Aorta (tissue), 5 donors: ENCODE measurements at places on chromosomes 12 and 14. TPM values are rescaled to one million over a fixed set of nuclear protein-coding genes. Genes with fewer than 3 reads are reported as not detected.

Gene KRT79
- total RNA-seq: not detected

Gene IFNG
- total RNA-seq: not detected

DNA sequence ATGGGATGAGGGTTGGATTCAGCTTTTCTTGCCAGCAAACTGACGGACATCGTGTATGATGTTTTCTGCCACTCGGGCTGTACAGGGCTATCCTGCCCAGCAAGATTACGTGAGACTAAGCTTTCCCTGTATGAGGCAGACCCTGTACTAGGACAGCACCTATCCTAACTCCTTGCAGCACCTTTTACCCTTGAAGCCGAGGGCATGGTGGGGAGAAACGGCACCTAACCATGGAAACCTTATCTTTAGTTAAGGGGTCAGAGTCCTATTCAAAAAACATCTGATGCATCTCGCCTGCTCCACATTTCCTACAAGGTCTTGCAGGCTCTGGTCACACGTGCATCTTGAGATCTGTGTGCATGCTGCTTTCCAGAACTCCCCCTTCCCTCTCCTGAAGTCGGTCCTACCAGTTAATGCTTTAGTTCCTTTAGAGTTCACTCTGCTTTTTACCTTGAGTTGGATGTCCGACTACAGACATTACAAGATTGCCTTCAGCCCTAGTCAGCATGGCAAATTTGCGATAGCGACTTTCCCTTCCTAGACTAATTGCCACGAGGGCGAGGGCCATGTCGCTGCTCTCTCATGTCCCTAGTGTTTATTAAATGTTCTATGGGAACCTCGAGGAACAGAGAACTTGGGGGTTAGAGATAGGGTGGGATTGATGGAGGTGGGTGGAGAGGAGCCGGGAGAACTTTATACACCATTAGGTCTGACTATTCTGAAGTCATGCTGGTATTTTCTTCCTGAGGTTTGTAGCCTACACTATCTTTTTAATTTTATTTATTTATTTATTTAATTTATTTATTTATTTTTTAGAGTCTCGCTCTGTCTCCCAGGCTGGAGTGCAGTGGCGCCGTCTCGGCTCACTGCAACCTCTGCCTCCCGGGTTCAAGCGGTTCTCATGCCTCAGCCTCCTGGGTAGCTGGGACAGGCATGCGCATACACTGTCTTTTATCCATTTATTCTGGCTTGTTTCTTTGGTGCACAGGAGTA lies 6.6 kb downstream of the RAN start:
- no peaks in the 10 kb centered on the region for H3K4me1 ChIP-seq
- no peak overlapping the region for H3K27ac ChIP-seq
- H3K36me3 ChIP-seq: peaks cover 2% of the 10 kb centered on the region
- no peak for DNase-seq

- H3K27ac ChIP-seq: no peak overlapping the region
- H3K27me3 ChIP-seq: no peaks in the 10 kb centered on the region
- H3K4me1 ChIP-seq: no peaks in the 10 kb centered on the region
- no peak for DNase-seq
Measured at GRCh38 chr12:34377243-34378035, 355.1 kb downstream of the ALG10 start.

DNA sequence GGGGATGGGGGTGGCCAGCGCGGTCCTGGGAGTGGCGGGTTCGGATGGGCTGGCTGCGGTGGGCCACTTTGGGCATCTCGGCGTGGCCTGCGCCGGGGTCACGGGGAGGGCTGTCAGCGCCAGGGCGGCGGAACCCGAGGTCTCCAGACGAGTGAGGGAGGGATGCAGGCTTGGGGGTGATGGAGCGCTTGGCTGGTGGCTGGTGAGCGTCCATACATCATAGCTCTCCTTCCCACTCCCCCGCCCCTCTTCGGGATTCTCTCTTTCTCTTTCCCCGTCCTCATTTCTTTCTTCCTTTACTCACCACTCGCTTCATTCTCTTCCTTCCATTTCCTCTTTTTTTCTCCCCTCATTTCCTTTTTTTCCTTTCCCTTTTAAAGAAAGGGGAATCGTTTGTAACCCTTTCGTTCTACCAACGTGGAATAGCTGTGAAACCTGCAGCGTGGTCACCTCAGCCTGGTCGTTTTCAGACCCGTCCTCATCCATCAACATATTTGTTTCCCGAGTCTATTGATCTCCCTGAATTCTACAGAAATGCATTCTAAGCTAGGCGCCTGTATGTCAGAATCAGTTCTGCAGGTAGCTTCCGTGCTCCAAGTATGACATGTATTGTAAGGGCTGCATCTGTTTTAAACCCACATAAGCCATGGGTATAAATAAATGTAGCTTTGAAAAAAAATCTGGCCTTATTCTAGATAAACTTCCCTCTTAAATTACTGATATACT lies 260.3 kb upstream of the E2F7 start:
- H3K4me1 ChIP-seq: no peaks in the 10 kb centered on the region
- H3K27ac ChIP-seq: no peak overlapping the region
- DNase-seq: peak; percentile 76

GRCh38 chr12:53498235-53498630 lies 1.0 kb downstream of the MAP3K12 start:
- peak; percentile 4 for DNase-seq
- no peak overlapping the region for H3K27ac ChIP-seq
- no peaks in the 10 kb centered on the region for H3K4me1 ChIP-seq
- H3K27me3 ChIP-seq: no peaks in the 10 kb centered on the region
- H3K4me3 ChIP-seq: no peak overlapping the region

DNA sequence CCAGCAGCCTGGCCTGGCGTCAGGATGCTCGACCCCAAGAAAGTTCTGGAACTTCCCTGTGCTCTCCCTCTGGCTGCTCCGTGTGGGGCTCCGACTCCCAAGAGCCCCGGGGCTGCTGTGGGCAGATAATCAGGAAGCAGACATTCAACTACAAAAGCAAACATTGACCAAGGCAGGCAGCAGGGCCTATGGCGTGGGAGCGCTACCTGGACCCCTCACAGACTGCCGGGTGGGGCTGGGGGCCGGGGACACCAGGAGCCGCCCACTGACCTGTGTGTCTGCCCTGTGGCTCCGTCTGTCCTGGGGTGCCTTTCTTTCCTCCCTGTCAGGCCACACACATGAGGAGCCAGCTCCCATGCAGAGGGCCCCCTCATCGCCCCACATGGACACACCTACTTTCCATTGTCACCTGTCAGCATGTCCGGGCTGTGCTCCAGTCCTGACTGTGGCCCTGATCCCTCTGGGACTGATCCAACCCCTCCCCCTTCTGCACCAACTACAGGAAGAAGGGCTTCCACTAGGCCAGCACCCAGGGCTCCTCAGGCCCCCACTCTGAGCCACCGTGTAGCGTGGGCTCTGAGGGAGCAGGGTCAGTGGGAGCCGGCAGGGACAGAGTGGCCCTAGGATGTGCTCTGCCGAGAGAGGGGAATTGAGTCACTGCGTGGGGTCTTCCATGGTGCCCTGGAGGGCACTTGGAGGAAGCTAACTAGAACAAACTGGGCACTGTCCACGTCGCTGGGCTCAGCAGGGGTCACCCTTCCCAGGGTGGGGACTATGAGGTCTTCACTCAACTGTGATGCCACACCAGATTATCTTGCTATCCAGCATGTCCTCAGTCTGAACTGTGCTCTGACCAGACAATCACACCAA lies 215.4 kb upstream of the C14orf180 start:
- peak; percentile 45 for DNase-seq
- no peak overlapping the region for H3K4me3 ChIP-seq
- H3K4me1 ChIP-seq: no peaks in the 10 kb centered on the region
